KG1 (cell line): ENCODE measurements at places on chromosomes 1 and 21.

GRCh38 chr1:110057963-110058518 lies 12.4 kb downstream of the ALX3 start:
- DNase-seq, result no peak

- no peak for DNase-seq
Measured at GRCh38 chr1:241918879-241919278, 38.7 kb upstream of the BECN2 start.

DNA sequence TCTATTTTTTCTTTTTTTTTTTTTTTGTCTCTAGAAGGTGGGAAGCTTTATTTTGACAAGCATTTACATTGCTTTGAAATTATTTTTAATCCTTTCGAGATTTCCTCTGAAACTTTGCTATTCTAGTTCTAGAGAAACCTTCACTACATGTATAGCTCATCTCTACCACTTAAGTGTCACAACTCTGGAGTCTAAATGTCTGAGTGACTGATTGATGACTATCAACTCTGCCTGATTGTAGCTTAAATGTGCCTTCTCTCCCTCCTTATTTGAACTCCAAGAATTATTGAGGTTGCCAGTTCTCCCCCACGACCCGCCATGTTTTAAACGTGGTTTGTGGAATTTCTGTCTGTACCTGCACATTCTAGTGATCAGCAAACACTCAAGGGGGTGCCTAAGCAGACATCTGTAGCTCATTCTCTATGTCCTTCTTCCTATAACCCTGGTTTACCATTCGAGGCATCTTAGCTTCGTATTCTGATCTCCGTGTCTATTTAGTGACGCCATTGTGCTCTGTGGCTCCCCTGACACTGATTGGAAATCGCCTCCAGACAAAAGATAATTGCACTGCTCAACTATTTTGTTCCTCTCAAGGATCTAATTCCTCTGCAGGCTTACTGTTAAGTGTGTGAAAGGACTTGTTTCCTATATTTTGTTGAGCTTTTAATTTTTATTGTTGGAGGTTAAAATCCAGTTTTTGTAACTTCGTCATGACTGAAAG lies 1570.6 kb downstream of the BRINP3 start:
- DNase-seq, result no peak

GRCh38 chr1:46810596-46810995 lies 11.8 kb downstream of the CYP4B1 start:
- DNase-seq, result no peak

- DNase-seq, result peak; percentile 22
Measured at GRCh38 chr1:89598450-89599331, 34.2 kb upstream of the LRRC8C start.
